ENCODE measurements at places on chromosomes 12 and 14.

- DNase-seq = no peak
Observed at GRCh38 chr12:49813131-49813530, 15.1 kb downstream of the NCKAP5L start.

DNA sequence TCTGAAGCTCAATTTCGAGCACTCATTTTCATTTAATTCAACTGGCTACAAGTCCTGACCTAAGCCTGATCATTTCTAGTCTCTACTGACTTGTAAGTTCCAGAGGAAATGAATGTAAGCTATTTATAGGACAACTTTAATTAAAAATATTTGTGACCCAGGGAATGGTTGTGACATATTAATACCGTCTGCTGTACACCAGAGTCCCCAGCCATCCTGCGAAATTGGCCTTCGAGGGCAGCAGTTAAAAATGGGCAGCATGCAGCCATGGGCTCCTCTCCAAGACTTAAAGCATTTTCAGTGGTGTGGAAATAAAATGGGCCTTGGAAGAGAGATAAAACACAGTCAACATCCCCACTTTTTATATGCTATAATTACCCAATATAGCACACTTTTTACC is 30.7 kb upstream of the OVCH1 start:
- DNase-seq = no peak

DNA sequence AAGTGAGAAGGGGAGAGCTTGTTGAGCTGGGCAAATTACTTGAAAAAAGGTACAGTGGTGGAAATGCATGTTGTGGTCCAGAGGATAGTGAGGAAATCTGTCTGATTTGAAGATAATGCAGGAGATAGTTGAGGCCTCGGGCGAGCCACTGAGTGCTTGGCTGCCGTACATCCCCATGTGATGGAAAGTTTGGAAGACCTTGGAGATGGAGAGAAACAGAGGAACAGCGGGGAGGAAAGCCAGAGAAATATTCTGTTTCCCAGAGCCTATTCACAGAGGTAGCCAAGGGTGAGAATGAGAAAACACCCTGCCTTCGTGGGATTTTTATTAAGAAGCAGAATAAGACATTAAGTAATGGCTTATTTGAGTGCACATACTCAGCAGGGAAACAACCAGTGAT is 498.2 kb downstream of the BCL11B start:
- DNase-seq = no peak

- DNase-seq = no peak
Observed at GRCh38 chr12:124592481-124593160, 25.2 kb upstream of the NCOR2 start.

DNA sequence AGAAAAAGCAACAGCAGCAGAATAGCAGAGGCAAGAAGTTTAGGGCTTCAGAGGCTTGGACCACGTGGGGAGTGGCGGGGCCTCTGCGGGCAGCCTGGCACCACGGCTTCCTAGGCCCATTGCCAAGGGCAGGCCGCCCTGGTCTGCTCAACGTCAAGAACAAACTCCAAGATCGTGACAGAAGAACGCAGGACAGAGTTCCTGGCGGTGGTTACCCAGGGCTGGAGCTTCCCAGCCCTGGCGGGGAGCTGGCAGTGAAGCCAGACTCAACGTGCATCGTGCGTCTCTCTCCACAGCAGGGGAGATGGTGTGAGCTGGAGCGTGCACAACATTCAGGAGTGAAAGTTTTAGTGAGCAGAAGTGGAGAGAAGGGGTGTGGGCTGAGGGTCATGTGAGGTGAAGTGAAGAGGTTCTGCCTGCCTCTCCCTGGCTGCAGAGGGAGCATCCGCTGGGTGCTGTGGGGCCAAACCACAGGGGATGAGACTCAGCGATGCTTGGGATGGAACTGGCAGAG is 13.9 kb upstream of the CACNA2D4 start:
- no peak for DNase-seq

- DNase-seq = no peak
Observed at GRCh38 chr12:116476227-116476822, 82.9 kb upstream of the MAP1LC3B2 start.

DNA sequence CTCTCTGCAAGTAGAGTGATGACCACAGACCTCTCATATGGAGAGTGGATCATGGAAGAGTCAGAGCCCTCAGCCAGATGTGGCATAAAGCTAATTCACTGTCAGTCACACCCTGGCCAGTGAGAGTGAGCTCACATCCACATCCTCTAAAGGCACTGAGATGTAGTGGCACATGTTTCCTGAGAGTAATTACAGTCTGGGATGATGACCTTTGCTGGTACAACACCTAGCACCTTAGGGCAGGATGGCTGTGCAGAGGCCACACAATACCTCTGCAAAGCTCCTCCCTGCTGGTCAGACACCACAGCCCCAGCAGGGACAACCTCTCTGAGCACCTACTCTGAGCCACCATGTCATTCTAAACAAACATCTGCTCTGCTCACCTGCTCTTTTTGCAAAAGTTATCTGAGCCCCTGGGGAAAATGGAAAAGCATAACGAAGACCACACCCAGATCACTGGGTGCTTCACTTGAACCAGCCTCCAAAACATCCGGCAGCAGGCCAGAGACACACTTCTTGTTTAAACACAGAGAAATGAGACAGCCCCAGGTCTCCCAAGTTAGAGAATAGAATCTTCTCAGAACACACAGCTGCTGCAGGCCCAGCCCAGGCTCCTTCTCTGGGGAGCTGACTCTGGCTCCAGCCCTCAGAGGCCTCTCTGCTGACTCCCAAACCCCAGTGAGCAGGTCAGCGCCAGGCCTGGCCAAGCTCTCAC is 30.3 kb downstream of the PITPNM2 start:
- DNase-seq = no peak

DNA sequence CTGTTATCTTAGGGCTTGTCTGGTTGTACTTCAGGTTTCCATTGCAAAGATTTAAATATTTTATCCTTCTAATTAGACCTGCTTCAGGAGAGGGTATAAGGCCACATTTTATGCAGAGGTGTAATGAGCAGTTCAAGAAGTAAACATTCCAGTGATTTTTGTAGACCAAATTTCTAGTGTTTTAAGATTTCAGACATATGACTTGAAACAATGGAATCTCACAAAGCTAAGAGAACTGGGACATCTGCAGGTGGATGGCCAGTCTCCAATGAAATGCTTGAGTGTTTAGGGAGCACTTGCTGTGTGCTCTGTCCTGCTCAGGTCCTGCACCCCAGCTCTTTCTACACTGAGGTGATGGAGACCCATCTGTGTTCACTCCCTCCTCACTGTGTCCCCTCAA is 7.9 kb downstream of the C14orf132 start:
- no peak for DNase-seq

All from AG09309 (cell line).